NCI-H82 (cell line): ENCODE measurements at places on chromosomes 12 and 14.

GRCh38 chr14:89641495-89642175 is 224.6 kb upstream of the FOXN3 start:
- no peak for DNase-seq

GRCh38 chr14:104361101-104361591 is 218.4 kb upstream of the C14orf180 start:
- no peak for DNase-seq

DNA sequence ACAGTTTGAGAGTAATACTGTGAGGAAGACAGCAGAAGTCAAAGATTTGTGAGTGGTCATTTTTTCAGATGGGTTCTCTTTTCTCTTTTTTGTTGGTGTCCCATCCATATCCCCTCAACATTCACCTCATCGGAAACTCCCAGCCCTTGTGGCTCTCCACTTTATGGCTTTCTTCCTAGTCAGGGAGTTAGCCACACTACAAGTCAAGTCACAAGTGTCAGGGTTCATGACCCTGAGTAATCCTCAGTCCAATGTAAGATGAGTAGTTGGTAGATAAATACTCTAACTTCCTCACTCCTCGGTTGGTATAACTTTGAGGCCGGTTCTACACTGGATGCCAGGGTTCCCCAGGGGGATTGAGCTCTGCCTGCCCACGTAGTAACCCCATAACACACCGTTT is 41.4 kb downstream of the PTGER2 start:
- no peak for DNase-seq

DNA sequence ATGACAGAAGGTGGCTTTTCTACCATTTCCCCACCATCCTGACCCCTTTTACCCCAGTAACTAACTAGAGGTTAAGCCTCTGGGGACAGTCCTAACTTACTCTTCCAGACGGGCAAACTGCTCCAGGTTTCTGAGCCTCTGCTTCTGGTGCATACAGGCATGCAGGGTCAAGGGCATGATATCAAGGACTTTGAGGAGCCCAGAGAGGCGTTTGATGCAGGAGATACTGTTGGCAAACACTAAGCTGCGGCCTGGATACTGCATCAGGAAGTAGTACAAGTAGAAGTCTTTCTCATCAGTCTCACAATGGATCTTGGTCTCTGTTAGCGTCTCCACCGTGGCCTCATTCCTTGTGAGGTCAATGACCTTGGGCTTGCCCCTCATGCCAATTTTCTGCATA is 21.0 kb downstream of the DDX24 start:
- no peak for DNase-seq

- no peak for DNase-seq
Observed at GRCh38 chr14:69077841-69078240, 75.1 kb downstream of the DCAF5 start.

DNA sequence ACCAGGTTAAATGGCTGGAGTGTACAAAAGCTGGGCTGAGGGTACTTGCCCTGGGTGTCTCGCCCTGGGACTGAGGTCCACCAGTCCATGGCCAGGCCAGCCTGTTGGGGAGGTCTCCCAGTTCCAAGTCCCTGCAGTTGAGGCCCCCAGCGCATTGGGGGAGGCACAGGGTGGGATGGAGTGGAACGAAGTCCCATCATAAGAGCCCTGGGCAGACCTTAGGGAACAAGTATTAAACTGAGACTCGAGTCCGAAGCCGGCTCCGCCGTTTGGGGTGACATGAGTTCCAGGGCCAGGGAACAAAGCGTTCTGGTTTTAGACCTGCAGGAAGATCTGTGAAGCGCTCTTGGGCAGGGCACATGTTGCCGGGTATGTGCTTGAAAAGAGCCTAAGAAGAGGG is 84.7 kb downstream of the ALG10 start:
- no peak for DNase-seq

DNA sequence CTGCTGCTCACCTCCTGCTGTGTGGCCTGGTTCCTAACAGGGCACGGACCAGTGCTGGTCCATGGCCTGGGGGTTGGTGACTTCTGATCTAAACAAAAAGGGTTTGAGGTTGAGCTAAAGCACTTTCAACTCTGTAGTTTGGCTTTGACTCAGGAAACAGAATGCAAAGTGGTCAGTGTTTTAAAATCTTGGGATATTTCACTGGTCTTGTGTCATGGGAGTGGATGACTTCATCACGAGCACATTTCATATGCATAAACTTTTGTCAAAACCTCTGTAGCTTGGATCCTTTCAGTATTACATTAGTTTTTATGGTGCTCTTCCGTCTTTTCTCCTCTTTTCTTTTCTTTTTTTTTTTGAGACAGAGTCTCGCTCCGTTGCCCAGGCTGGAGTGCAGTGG is 25.6 kb downstream of the FAM161B start:
- DNase-seq, result no peak

GRCh38 chr12:73867147-73867546 is 670.5 kb upstream of the ATXN7L3B start:
- no peak for DNase-seq

GRCh38 chr12:95608252-95609033 is 57.2 kb upstream of the USP44 start:
- DNase-seq, result no peak

DNA sequence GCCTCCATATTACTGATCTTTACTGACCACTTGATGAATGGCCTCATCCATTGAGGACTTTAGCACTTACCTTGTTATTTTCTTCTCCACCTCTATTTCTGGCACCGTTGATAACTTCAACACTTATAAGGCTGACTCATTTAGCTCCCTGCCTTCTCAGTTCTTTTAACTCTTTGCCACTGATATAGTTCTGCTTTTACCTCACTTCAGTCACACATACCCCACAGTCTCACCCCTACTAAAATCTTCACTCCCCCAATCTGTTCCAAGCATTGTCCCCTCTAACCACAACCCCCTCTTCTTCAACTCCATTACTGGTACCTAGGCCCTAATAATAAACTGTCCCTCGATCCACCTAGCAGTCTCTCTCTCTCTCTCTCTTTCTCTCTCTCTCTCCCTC is 141.0 kb downstream of the PAH start:
- DNase-seq, result no peak

DNA sequence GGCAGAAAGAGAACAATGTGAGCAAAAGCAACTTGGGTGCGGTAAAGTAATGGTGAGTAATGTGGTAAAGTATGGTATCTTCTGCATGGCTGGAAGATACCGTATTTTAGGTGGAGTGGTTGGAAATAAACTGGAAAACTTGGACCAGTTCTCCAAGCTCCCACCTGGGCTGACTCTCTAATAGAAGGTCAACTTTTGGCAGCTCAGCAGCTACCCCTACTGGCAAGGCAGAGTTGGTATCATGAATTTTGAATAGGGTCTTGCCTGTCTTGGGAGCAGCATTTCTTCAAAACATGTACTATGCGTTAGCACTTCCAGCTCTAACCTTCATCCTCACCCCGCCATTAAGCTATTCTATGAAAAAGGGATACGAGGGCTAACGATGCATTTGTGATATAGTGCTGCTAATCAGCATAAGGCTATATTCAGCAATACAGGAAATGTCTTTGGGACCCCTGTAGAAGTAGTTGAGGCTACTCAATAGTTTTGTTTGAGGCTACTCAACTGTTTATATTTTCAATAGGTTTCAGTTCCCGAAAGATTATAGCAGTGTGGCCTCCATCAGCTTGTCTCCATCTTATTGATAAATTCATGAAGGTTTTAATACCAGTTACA is 276.3 kb upstream of the FAR2 start:
- DNase-seq, result peak; percentile 77

- no peak for DNase-seq
Observed at GRCh38 chr14:97709552-97709951, 912.4 kb downstream of the VRK1 start.

DNA sequence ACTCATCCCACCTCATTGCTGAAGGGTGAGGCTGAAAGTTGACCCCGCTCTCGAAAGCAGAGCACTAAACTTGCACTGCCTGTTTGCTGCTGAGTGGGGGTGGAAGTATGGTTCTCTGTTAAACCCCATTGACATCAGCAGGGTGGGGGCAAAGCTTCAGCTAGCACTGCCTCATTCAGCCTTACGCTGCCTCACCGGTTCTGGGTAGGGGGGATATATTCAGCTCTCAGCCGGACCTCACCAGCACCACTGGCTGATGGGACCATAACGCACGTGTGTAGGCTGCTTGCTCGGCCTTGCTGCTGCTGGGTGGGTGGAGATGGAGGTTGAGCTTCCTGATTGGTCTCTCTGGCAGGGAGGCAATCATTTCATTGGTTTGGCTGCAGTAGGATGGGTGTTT is 265.7 kb upstream of the RTL1 start:
- no peak for DNase-seq

DNA sequence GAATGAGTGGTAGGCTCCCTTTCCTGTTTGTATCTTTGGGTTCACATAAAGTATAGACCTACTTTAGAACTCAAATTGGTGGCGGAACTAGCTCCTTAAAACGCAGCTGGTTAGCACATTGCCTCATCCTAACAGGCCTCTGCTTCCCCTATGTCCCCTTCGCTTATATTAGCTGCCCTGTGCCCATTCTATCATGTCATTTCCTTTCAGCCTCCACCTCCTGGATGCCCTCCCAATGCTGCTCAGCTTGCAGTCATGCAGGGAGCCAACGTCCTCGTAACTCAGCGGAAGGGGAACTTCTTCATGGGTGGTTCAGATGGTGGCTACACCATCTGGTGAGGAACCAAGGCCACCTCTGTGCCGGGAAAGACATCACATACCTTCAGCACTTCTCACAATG is 3.5 kb downstream of the DAZAP2 start:
- no peak for DNase-seq

- DNase-seq, result no peak
Observed at GRCh38 chr12:96635844-96636243, 146.5 kb downstream of the CFAP54 start.

DNA sequence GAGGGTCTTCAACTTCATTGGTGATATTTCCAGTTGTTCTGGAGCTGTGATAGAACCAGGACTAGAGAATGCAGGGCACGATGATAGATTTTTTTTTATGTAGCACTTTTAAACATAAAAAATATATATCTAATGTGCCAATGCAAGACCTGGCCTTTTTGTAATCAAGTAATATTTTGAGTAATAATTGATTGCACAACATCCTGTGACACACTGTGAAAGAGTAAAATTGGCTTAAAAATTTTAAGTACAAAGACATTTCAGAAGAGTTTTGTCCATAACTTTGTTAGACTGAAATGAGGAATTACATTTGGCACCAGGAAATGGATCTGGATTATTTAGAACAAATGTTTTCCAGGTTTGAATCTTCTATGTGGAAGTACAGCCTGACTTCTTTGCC is 22.1 kb downstream of the PRKCH start:
- no peak for DNase-seq

GRCh38 chr14:104309657-104310369 is 171.4 kb downstream of the KIF26A start:
- DNase-seq, result no peak

- peak; percentile 25 for DNase-seq
Observed at GRCh38 chr14:103846543-103847450, 578 bp downstream of the PPP1R13B start.

- no peak for DNase-seq
Observed at GRCh38 chr12:130958557-130959140, 4.9 kb downstream of the ADGRD1 start.

- DNase-seq, result peak; percentile 78
Observed at GRCh38 chr12:105107171-105107493, 399 bp upstream of the WASHC4 start.

GRCh38 chr12:4530982-4531586 is 7.6 kb upstream of the RAD51AP1 start:
- no peak for DNase-seq

DNA sequence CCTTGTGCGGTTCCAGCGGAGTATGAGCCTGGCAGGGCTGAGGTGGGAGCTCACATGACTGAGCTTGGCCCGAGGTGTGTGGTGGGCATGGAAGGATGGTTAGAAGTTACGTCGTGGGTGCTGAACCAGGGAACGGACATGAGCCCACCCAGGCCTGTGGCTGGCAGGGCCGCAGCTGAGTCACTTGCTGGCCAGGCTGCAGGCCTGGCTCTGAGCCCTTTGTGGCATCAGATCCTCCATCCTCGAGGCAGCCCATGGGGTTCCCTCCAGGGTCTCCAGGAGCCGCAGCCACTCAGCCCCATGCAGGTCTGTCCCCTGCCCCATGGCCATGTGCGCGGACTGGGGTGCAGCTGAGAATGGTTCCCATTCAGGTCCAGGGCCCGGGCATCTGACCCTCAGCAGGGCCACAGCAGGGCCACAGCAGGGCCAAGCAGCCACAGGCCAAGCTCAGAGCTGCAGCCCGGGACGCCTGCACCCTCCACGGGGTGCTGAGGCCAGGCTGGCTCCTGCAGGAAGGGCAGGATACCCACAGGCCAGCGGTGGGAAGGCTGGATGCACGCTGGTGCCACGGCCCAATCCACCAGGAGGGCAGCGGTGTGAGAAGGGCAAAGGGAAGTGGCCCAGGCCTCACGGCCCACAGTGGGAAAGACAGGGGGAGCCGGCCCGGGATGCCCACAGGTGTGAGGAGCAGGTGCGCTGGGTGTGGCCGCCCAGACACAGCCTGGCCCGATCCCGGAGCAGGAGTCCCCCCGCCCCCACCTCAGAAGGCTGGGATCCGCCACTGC is 26.3 kb upstream of the ULK1 start:
- DNase-seq, result no peak

DNA sequence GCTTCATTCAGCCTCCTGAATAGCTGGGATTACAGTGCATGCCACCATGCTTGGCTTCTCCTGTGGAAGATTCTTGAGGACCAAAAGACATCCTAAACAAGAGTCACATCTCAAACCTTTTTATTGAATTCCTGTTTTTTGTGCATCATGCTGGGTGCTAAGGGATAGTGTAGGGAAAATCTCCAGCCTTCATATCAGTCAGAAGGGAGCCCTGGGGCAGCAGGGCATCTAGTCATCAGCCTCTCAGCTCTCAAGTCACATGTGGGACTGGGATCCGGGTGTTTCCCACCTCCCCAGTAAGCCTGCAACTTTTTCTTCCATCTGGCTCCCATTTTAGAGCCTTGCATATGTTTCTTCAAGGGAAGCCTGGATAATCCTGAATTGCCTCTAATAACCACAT is 25.1 kb upstream of the OASL start:
- no peak for DNase-seq

- DNase-seq, result no peak
Observed at GRCh38 chr12:3987571-3987970, 114.4 kb upstream of the PARP11 start.

DNA sequence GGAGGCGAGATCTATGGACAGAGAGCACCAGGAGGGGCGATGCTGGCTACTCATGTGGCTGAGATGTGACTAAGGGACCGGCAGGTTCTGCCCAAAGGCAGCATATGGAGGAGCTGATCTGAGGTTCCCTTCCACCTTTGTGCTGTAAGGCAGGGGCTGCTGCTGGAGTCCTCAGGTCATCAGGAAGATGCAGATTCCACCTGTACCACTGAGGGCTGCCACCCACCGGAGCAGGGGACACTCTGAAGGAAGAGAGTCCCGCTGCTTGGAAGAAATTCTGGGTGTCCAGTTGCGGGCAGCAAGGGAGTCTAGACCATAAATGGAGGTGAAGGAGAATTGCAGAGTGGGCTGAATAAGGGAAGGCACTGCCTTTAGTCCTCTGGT is 55.3 kb downstream of the PLEKHG3 start:
- DNase-seq, result no peak
